Regular cardiac myocyte (primary cell): ENCODE measurements at places on chromosomes 7 and 10. TPM values are rescaled to one million over a fixed set of nuclear protein-coding genes. Genes with fewer than 3 reads are reported as not detected.

The EMX2 gene
- under 0.01 and 0.28 TPM in 2 replicates for total RNA-seq

The CALHM1 gene
- total RNA-seq = not detected in 2 replicates

The PRKAR2B gene
- 1.3 and 1.4 TPM in 2 replicates for total RNA-seq

The CYP3A7 gene
- total RNA-seq = not detected in 2 replicates

The PCDH15 gene
- not detected in 2 replicates for total RNA-seq

The JAKMIP3 gene
- total RNA-seq = under 0.01 TPM in 2 replicates

The TLL2 gene
- total RNA-seq = 0.19 and 0.28 TPM in 2 replicates

The SHH gene
- total RNA-seq = under 0.01 and 0.28 TPM in 2 replicates

The HERC4 gene
- 133 and 152 TPM in 2 replicates for total RNA-seq

The PRSS2 gene
- total RNA-seq = not detected in 2 replicates
